ENCODE measurements at places on chromosomes 13 and 19.

DNA sequence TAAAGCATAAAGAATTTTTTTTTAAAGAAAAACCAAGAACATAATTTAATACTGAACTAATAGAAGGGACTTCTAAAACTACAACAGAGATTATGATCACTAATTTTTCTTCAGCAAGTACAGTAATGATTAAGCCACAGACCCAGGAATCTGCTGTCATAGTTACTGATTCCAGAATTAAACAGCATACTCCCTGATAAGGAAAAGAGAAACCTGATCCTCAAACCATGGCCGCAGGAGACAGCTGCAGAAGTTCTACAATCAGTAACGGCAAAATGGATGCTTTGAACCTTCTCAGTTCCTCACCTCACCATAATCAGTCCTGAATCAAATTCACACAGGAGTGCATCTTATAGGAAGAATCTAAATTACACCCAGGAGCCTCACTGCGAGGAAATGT, 939.0 kb upstream of the SLITRK1 start:
- no peak for DNase-seq

DNA sequence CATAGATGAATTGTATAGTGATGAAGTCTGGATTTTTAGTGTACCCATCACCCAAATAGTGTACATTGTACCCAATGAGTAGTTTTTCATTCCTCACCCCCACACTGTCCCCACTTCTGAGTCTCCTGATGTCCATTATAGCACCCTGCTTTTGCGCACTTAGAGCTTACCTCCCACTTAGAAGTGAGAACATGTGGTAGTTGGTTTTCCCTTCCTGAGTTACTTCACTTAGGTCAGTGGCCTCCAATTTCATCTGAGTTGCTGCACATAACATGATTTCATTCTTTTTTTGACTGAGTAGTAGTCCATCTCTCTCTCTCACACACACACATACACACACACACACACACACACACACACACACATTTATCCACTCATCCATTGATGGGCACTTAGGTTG, 43.2 kb upstream of the ALOX5AP start:
- DNase-seq: no peak

GRCh38 chr13:113539176-113539575, 45.4 kb upstream of the TFDP1 start:
- no peak for DNase-seq

GRCh38 chr13:25302121-25302520, 696 bp downstream of the NUP58 start:
- DNase-seq: no peak

GRCh38 chr19:53546758-53547513, 9.0 kb downstream of the ZNF331 start:
- DNase-seq: no peak

GRCh38 chr13:111542530-111543341, 222.3 kb downstream of the TEX29 start:
- no peak for DNase-seq
